ENCODE measurements at places on chromosomes 2 and 18.
A peak's percentile ranks its signal among the peaks of the same experiment; 100 is the strongest.

DNA sequence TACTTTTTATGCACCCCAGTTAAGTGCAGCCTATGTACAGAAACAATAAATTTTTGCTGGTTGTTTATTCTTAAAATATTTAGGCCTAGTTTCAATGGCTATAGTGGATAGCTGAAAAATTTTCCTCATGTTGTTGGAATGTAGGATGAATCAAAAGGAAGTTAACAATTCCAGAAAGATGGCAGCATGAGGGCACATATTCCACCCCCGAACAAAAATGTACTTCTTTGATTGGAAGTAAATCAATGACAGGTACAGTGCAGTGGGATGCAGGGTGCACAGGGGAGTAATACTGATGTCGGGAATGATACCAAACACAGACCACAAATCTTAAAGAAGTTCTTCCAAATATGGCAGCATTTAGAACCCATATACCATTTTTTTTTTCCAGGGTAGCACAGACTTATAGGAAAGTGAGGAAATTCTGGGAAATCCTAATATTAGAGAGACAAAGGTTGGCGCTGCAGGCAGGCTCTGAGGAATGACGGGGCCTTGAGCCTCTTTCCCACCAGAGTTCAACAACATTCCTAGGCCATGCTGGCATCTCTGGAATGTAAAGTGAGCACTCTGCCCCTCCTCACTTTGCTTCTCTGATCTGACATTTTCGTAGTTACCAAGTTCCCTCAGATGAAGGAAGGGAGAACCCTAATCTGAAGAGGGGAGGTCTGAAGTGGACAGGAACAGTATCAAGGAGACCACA lies 36.6 kb upstream of the IKZF2 start:
- DNase-seq = no peak

GRCh38 chr18:76967721-76968472 lies 145.5 kb downstream of the ZNF236 start:
- no peak for DNase-seq

DNA sequence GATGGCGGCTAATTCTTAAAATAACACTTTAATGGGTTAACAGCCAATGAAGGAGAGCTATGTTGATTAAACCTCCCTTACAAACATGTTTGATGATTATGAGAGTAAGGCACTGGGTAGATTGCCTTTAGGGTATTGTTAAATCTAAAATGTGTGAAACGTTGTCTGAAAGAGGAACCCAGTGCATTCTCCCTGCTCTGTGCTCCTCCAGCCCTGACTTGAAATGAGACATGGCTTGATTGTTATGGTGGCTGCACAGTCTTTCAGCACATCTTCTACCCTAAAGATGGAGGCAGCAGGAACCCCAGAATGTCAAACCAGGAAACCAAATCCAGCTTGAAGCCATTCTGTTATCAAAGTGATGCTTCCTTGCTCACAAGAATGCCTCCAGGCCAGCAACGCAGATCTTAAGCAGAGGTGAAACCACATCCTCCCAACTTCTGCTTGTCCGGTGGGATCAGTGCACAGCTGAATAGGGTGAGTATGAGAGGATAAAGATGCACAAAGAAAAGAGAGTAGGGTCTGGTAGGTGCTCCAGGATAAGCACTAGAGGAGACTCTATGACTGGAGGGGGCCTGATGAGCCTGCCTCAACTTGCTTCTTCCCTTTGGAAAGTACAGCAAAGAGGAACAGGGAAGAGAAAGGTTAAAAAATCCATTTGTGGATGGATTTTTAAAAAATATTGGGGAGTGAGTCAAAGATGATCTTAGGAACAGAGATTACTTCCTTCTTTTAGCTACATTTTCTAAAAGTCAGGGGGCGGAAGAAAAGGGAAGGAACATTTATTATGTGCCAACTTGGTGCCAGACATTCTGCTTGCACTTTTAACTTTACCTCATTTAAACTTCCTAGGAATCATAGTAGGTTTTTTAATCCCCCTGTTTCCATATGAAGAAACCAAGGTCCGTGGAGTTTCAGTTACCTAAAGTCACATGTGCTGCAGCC lies 523.0 kb downstream of the TXNL1 start:
- no peak for DNase-seq

DNA sequence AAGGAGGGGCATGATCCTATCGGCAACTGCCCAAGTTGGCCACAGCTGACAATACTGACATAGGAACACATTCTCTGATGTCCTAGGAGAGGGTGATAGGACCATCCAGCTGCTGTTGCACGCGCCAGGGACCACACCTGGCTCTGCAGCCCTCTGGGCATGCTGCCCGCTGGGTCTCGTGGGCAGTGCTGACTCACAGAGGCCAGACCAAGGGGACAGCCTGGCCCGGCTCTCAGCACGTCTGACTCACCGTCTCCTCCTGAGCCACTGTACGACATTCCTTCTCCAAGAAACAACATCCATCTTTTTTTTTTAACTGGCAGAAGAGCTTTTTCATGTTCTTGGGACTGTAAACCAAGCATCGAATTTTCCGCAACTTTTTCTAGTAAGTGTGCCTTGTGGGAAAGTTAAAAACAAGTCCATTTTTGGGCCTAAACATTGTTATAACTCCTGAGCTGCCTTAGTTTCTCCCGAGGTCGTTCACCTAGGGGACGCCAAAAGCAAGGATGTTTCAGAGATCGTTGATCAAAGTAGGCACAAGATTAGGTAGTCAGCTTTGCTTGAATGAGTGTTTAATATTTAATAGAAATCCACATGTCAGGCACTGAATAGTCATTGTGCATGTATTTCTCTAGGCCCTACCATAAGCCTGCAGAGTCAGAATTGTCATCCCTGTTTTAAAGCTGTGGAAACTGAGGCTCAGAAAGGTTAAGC lies 100.3 kb downstream of the TTC32 start:
- peak; percentile 84 for DNase-seq

DNA sequence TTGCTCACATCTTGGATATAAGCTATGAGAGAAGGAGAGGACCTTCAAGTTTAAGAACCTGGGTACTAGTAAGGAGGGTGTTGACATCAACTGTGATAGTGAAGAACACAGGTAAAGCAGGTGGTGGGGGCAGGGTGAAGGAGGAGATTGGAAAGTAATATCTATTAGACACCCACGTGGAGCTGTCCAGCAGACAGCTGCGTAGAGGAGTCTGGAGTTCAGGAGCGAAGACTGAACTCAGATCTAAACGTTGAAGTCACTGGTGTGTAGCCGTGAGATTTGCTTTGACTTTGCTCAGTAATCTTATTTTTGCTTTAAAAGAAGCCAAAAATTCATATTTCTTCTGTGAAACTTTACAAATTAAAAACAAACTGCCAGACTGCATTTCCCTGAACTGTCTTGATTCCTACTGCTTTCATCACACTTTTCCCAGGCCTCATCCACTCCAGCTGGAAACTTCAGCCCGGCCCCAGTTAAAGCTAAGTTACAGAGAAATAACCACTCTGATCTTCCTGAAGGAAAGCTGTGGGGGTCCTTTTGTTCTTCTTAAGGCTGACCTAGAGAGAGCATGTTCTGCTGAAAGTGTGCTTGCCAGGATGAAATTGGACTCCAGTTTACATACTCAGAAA lies 533.3 kb downstream of the CNTNAP5 start:
- no peak for DNase-seq
